Right atrium auricular region (tissue), 2 donors: ENCODE measurements at places on chromosomes 6 and 20. TPM values are rescaled to one million over a fixed set of nuclear protein-coding genes. Genes with fewer than 3 reads are reported as not detected.

DNA sequence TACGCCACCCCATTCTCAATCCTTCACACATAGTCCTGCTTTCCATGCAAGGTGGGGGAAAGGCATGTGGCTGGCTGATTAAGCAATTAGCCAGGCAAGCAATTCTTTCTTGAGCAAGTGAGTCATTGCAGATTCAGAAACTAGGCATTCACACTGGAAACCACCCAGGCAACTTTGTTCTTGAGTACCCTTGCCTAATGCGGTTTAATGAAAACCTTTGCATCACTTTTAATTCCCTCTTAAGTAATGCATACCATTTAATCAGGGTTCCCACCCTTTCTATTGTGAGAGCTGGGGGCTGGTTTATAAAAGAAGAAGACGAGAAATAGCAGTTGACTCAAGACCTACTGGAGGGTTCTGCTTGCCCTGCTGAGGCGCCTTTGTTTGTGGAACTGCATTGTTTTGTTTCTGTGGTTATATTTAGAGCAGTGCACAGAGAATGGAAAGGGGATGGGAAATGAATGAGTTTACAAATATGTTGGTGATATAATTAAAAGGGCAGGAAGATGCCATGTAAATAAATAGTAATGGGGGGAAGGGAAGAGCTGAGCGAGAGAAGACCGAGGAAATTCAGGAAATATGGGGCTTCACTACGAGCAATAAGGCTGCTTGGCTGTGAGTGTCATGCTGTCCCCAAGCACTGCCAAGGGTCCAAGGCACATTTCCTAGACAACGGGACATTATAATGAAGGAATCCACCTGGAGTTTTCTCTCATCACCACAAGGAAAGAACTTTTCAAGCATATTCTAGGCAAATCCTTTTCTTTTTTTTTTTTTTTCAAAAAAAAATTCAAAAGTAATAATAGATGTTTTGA is 48.8 kb upstream of the TSHZ2 start:
- no peaks in the 10 kb centered on the region for H3K36me3 ChIP-seq
- DNase-seq: no peak
- no peak overlapping the region for H3K4me3 ChIP-seq
- no peak overlapping the region for H3K27ac ChIP-seq
- H3K4me1 ChIP-seq: no peaks in the 10 kb centered on the region

DNA sequence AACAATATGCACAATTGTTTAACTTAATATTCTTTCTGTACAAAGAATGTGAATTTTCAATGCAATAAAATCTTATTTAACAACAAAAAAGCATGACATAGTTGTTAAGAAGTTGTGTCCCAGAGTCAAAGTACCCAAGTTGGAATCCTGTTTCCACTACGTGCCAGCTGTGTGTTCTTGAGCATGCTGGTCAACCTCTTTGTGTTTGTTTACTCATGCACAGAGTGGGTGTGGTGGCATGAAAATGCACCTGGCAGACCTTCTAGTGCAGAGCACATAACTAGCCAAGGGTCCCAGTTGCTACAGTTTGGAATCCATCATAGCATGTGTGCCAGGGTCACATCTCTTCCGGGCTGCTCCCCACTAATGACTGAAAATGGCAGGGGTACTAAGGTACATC is 24.7 kb upstream of the MOCS1 start:
- no peaks in the 10 kb centered on the region for H3K36me3 ChIP-seq
- no peak overlapping the region for H3K27ac ChIP-seq
- H3K4me1 ChIP-seq: no peaks in the 10 kb centered on the region
- H3K4me3 ChIP-seq: no peak overlapping the region
- DNase-seq: no peak
- no peaks in the 10 kb centered on the region for H3K27me3 ChIP-seq

DNA sequence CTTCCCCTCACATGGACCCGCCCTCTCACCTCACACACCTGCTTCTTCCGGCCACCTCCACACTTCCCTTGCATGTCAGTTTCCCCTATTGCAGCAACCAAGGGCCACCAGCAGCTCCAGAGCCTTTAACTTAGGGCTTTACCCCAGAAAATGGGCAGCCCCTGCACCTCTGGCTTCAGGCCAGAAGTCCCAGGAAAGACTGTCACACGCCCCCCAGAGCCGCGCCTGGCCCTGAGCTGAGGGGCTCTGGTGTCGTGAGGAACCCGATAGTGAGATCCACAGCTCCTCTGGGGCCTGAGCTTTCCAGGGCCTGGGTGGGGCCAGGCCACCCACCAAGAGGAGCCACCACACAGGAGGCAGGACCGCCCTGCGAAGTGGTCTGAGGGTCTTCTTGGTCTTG is 182.4 kb downstream of the DLL1 start:
- peak; percentile 4 for DNase-seq
- H3K27me3 ChIP-seq: no peaks in the 10 kb centered on the region
- no peak overlapping the region for H3K4me3 ChIP-seq

DNA sequence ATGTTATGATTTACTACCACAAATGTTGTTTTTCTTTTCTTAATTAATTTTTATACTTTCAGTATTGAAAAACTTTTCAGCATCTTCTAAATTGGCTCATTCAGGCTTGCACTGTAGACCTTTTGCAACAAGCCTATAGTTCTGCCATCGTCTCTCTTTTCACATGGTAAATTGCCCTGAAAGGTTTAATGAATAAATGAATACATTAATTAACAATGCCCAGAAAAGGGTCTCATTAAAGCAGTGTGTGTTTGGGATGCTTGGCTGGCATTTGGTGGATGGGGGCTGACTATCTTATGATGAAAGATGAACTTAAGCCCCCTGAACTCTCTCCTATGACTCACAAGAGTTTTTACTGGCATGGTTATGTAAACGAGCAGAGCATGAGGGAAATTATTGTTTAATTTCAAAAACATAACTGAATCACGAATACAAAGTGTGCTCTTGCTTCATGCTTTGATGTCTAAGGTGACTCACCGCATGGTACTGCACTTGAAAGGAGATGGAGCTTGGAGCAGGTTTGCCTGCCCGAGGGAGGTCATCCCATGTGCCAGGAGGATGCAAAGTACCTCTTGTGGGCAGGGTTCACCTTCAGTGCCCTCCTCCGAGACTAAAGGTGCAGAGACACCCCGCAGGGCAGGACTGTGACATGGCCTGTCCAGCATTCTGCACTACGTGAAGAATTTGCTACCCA is 13.8 kb upstream of the PCK1 start:
- H3K4me3 ChIP-seq: no peak overlapping the region
- no peaks in the 10 kb centered on the region for H3K27me3 ChIP-seq
- no peak overlapping the region for H3K27ac ChIP-seq
- H3K4me1 ChIP-seq: no peaks in the 10 kb centered on the region
- no peaks in the 10 kb centered on the region for H3K36me3 ChIP-seq
- no peak for DNase-seq

GRCh38 chr6:37209461-37210205 is 39.7 kb downstream of the PIM1 start:
- no peaks in the 10 kb centered on the region for H3K27me3 ChIP-seq
- no peak overlapping the region for H3K4me3 ChIP-seq
- H3K36me3 ChIP-seq: no peaks in the 10 kb centered on the region

GRCh38 chr20:43800186-43800585 is 73.4 kb upstream of the GTSF1L start:
- H3K27me3 ChIP-seq: no peaks in the 10 kb centered on the region
- no peak overlapping the region for H3K4me3 ChIP-seq
- DNase-seq: no peak
- H3K27ac ChIP-seq: no peak overlapping the region
- no peaks in the 10 kb centered on the region for H3K4me1 ChIP-seq

DNA sequence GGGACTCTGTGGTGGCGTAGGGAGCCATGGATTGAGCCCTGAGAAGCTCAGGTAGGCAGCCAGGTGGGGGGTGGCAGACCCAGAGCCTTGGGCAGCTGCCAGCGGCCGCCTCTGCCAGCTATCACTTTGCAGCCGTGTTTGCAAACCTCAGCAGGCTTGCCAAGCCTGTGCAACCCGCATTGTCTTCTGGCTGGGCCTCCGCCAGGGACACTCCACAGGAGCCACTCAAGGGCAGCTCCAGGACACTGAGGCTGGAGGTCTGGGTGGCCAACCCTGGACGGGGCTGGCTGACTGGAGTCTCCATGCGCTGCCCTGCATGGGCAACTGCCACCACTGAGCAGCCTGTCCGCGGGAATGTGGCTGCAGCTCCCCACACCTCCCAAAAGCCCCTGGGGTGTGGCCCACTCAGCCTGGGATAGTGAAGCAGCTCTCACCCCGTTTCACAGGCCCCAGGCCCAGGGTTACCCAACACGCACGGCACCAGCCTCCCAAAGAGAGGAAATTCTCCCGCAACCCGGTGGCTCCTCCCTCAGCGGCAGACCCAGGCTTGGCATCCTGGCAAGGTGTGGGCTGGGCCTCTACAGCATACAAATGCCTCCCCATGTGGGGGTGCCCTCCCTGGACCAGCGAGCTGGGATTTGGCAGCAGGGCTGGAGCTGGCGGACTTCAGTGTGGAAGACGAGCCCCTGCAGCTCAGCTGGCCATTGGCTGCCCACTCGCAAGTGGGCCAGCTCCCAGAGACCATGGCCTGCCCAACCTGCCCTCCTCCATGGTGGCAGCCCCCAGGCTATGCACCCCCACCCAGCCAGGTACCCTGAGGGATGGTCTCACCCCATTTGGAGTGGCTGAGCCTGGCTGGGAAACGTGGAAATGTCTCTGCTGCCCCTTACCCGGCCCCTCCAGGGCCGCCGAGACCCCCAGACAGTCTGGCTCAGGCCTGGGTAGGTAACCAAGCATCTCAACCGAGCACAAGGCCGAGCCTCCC is 2.9 kb downstream of the CHRNA4 start:
- no peaks in the 10 kb centered on the region for H3K4me1 ChIP-seq
- H3K36me3 ChIP-seq: no peaks in the 10 kb centered on the region
- no peak overlapping the region for H3K27ac ChIP-seq
- peaks cover 8% of the 10 kb centered on the region for H3K27me3 ChIP-seq
- DNase-seq: no peak
- no peak overlapping the region for H3K4me3 ChIP-seq

The MAS1 gene
- not detected for total RNA-seq

The C20orf141 gene
- not detected for total RNA-seq

The EGFL8 gene
- total RNA-seq: 4.8 TPM
